ENCODE measurements at places on chromosomes 13 and 19. TPM values are rescaled to one million over a fixed set of nuclear protein-coding genes. Genes with fewer than 3 reads are reported as not detected.

The GRK1 gene
- not detected for total RNA-seq

The RNF17 gene
- total RNA-seq: not detected

- peak; percentile 51 for DNase-seq
These were observed 341.0 kb downstream of the DNAJC15 start for GRCh38 chr13:43364210-43365038.

DNA sequence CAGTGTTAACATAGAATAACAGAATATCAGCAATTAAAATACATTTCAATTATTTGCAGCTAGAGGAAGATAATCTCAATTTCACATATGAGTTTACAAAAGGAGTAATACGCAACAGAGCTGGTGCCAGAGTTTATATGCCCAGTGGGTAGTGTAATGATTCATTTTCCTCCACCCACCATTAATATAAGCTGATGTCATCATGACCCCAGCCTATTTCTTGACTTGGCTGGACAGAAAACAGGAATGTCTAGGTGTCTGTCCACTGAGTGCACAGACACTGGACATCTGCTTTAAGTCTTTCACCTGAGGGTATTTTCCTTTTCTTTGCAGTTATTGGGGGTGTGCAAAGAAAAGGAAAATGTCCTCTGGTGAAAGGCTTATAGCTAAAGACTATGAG lies 335.5 kb downstream of the TBC1D4 start:
- no peak for DNase-seq

GRCh38 chr13:89822467-89822866 lies 1525.0 kb upstream of the MIR17HG start:
- no peak for DNase-seq

Measured in lung (tissue), 17 donors.